ENCODE measurements at places on chromosomes 5 and 9.

- no peak for DNase-seq
Observed at GRCh38 chr9:77725820-77726219, 77.7 kb upstream of the GNA14 start.

DNA sequence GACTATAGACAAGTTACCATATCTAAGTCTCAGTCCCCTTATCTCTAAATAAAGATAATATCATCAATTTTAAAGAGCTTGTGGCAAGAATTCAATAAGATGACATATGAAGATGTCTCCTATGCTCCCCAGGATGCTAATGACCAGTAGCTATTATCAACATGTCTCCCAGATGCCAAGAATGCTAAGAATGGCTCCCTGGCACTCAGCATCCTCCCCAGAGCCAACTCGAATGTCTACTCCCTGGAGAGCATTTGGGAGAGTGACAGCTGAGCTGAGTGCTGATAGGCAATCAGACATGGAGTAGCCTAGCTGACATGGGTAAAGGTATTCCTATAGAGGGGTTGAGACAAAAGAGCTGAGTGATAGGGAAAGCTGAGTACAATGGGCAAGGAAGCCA lies 15.9 kb downstream of the P4HA2 start:
- DNase-seq: no peak

GRCh38 chr5:138083702-138084101 lies at the start of gene WNT8A:
Gene WNT8A, plus strand, starts transcription at chr5:138084033. Its CDS starts 95 bp downstream, at chr5:138084128.
- no peak for DNase-seq

DNA sequence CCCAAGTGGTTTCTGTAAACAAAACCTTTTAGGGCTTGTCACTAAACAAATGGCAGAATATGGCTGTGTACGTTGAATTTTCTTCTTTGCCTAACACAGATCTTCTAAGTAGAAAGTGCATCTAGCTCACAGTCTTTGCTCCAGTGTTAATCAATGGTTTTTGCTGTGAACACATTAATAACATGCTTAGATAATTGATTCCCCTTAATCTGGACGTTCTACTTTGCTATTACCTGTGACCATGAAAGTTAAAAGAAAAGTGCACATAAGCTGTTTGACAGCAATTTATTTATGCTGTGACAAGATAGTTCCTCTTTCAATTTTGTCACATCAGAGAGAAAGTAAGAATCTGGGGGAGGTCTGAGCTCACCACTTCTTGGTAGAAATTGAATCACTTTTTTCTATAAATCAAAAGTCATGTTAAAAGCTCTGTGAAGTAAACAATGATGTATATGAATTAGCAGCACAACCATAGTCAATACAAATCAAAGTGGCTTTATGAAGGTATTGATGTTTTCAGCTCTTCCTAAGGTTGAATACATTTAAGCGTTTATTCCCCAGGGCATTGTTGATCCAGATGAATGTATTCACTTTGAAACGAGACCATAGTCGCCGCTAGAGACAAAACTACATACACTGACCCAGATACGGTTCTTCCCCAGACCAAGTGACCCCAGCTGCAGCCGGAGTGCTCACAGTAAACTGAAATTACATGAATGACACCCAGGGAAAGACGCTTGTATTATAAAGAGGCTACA lies 174.6 kb upstream of the ZNF608 start:
- no peak for DNase-seq

DNA sequence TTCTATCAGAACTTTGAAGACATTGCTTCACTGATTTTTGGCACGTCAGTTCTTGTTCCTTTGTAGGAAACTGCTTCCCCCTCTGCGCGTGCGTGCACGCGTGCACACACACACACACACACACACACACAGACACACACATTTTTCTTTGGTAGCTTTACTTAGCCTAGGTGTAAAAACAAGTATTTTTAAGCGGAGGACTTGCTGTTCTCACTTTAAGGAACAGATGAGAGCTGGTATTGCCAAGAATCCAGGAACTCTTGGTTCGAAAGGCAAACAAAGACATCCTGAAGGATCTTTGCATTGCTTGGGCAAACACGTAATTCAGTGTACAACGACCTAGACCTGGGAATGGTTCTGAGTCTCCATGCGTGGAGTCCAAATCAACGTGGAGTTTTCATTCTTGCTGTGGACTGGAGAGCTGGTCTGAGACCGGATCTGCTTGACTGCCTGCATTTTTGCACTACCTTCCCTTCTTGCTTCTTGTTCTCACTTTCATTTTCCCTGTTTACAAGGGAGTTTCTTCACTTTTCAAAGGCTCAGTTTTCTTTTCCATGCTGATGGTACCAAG lies 8.2 kb downstream of the TMEM268 start:
- no peak for DNase-seq

- no peak for DNase-seq
Observed at GRCh38 chr9:70571258-70571657, 156.8 kb upstream of the KLF9 start.

DNA sequence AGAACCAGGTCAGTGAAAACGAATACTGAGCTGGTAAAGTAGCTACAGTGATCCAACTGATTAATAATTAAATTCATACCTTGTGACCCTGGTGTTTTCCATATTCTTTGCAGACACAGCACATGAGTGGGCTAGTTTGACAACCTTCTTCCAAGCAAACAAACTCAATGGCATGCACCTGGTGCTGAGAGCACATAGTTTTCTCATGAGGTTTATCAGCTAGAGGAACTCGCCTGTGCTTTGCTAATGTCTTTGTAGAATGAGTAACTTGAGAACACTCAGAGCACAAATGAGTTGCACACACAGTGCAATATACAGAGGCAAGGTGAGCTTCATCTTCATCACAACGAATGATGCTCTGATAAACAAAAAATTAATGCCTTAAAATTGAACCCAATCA lies 12.6 kb downstream of the TRIM23 start:
- DNase-seq: no peak

DNA sequence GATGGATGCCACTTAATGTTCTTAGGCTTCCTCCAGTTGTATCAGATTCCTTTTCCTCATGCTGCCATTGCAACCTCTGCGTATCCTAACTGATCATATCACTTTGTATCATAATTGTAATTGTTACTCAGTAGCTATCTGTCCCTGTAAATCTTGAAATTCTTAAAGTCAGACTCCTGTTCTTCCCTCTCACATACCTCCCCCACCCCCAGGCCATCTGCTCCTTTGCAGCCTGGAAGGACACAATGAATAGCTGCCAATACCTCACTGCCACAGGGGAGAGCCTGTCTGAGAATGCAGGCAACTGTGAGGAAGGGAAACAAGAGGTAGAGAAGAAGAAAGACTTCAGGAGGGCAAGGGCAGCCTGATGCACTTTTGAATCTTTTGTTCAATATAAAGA lies 228.5 kb downstream of the ENC1 start:
- no peak for DNase-seq

- DNase-seq: no peak
Observed at GRCh38 chr9:98191671-98192502, 550 bp downstream of the CORO2A start.

- no peak for DNase-seq
Observed at GRCh38 chr5:132749506-132749905, 2.3 kb downstream of the CCNI2 start.

- no peak for DNase-seq
Observed at GRCh38 chr5:10343486-10343885, 10.0 kb upstream of the MARCHF6 start.

GRCh38 chr9:13554626-13555025 lies 275.1 kb upstream of the MPDZ start:
- no peak for DNase-seq

DNA sequence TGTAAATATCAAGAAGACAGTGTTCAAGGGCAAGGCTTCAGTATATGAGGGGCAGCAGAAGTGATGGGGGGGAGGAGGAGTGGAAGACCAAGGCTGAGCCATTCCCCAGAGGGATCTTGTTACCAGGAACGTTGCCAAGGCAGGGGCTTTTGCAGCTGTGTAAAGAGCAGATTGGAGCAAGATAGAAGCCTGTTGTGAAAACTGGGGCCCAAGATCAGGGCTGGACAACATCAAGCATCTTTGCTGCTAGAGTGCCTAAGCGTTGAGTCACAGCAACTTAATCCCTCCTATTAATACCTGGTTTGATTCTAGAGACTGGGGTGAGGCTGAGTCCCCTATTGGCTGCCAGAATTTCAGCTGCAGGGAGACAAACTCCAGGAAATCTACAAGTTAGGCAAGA lies 18.4 kb upstream of the ERCC6L2 start:
- DNase-seq: no peak

GRCh38 chr5:145903867-145904266 lies 31.1 kb upstream of the GRXCR2 start:
- DNase-seq: no peak

GRCh38 chr9:125559894-125560293 lies 147.1 kb downstream of the MAPKAP1 start:
- DNase-seq: no peak

- DNase-seq: no peak
Observed at GRCh38 chr5:137341831-137342230, 157.3 kb downstream of the SPOCK1 start.

- DNase-seq: no peak
Observed at GRCh38 chr5:75993183-75993582, 90.0 kb upstream of the SV2C start.

- no peak for DNase-seq
Observed at GRCh38 chr9:34197756-34198711, 19.2 kb downstream of the UBAP1 start.

DNA sequence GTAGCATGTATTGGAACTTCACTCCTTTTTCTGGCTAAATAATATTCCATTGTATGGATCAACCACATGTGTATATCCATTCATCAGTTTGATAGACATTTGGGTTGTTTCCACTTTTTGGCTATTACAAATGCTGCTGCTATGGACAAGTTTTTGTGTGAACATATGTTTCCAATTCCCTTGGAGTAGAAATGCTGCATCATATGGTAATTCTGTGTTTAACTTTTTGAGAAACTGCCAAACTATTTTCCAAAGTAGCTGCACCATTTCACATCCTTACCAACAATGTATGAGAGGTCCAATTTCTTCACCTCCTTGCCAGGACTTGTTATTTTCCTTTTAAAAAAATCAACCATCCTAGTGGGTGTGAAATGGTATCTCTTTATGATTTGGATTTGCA lies 8.4 kb downstream of the FRRS1L start:
- no peak for DNase-seq

DNA sequence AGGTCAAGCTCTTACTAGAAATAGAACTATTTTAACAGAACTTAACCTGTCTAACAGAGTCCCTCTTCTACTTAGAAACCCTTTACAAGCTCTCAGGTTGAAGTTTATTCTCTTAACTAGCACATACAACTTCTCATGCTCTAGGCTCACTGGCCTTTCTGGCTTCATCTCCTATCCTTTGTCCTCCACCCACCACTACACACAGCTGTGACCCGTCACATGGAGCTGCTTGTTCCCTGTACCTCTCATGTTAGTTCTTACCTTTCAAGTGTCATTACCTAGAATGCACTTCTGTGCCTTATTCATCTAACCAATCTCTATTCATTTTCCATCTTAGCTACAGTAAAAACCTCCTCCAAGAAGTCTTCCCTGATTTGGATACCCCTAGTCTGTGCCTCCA lies 89.4 kb upstream of the APC start:
- no peak for DNase-seq

DNA sequence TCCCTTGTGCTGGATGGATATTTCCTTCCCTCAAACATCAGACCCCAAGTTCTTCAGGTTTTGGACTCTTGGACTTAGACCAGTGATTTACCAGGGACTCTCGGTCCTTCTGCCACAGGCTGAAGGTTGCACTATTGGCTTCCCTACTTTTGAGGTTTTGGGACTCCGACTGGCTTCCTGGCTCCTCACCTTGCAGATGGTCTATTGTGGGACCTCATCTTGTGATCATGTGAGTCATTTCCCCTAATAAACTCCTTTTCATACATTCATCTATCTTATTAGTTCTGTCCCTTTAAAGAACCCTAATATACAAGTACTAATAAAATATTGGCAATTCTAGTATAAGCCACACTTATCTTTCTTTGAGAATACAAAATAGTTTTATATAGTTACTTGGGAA lies 1078.9 kb downstream of the CDH12 start:
- DNase-seq: no peak

DNA sequence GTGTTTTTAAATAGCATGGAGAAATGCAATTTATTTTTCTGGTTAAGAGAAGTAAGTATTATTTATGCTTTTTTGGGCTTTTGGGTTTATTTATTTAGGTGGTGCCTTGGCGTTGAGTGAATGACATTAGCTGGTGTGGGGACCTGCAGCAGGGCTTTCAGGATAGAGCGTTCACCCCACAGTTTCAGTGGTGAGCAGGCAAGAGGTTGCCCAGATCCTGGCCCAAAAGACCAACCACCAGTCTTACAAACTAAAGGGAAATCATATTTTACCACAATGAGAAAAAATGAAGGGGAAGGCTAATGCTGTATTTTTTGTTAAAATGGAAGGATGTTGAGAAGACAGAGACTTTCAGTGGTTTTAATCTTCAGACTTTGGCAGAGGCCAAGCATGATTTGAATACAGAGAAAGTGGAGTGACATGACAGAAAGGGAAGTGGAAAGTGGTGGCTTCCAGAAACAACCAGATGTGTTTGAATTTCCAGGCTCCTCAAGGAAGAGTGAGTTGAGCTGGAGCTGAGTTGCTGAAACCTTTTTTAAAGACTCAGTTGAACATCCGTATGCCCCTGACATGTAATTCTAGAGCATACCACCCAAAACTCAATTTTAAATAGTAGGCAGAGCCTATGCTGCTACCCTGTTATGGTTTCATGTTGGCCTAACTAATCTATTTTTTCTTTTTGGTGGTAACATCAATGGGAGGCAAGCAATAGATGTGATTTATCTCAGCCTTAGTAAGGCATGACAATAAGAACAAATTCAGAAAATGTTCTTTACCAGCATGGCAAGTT lies 94.8 kb downstream of the AOPEP start:
- DNase-seq: no peak

DNA sequence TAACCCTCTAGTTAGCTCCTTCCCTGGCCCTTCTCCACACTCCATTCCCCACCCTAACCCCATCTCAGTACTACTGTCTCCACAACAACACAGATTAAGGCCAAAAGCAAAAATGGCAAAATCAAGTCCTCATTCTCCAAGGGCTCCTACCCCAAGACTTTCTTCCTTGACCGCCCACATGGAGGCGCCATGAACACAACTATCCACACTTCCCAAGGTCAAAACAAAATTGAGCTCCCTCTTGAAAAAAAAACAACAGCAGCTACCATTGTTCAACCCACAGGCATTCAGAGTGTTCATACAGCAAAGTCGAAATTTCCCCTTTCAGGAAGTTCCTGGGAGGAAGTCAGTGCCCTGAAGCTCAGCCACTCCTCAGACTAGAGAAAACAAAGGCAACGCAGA lies 54.4 kb downstream of the GNAQ start:
- peak; percentile 88 for DNase-seq

- peak; percentile 11 for DNase-seq
Observed at GRCh38 chr5:15995341-15996052, 184.1 kb downstream of the MARCHF11 start.

DNA sequence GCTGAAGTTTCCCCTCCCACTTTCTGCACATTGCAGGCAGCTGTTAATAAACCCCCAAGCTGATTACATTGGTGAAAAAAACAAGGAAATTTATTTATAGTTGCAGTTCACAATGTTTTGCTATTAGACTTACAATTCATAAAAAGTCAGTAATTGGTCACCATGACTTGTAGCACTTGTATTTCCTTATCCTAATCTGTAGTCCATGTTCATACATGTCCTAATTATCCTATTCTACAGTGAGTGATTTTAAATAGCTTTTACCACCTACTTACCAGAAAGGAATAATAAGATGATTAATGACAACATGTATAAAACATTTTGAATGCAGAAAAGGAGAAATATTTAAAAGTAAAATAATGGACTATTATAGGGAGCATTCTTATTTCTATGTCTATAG lies 760.0 kb upstream of the RIOK2 start:
- DNase-seq: no peak
